Left hindlimb (tissue), 1 donor: ENCODE measurements at places on chromosomes 12 and 14.

GRCh38 chr12:104526751-104527150, 70.0 kb downstream of the CHST11 start:
- no peak for DNase-seq

DNA sequence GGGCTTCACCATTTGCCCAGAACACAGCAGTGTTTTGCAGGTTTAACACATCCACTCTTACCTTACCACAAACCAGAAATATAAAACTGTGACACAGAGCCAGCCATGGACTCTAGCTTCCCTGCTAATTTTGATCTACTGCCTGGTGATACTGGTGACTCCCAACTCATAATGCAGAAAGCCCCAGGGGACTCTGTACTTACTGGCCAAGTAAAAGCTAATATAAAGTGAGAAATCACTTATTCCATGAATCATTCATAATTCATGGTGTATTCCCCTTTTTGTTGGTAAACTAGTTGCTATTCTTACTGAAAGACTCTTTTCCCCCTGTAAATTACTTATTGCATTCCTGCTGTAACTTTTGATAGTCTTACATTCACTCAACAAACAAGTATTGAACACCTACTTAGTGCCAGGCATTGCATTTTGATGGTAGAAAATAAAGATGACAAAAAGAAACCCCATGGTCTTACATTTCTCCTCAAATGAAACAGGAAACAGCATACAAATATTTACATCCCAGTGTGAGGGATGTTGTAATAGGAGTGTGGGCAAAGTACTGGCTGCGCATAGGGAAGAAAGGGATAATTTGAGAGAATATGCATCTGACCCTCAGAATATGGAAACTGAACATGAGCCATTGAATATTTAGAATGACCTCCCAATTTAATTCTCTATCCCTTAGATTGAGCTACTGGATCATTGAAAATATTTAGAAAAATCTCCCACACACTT, 279.6 kb downstream of the PDZRN4 start:
- DNase-seq = no peak

DNA sequence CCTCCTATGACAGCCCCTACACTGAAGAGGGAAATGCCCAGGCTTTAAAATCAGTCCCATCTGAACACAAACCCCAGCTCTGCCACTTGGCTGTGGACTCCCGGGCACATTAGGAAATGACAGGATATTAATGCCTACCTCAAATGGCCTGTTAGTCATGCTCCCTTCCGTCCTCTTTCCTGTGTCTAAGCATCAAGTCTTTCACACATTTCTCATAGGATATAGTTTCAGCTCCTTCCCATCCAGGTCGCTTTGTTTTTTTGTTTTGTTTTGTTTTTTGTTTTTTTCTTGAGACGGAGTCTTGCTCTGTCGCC, 16.1 kb downstream of the PLEK2 start:
- no peak for DNase-seq

DNA sequence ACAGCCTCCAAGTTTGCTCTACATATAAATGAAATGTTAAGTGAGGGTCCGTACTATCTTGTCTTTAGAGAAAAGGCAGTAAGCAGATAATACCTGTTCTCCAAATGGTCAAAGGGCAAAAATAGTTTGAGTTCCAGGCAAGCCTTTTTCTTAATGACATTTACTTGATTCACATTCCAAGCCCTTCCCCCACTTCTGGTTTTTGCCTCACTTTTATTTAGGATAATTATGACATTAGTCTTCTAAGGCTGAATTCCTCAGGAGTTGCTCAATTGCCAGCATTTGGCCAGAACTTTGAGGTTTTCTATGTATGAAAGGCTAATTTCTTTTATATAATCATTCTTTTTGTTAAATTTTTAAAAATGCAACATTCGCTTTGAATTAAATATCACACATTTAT, 62.5 kb upstream of the DUSP6 start:
- DNase-seq = no peak

- DNase-seq = no peak
Observed at GRCh38 chr12:68287106-68287505, 33.7 kb upstream of the IL22 start.

- DNase-seq = no peak
Observed at GRCh38 chr14:88181072-88181471, 142.0 kb downstream of the KCNK10 start.
